ENCODE measurements at places on chromosomes 5 and 9.

DNA sequence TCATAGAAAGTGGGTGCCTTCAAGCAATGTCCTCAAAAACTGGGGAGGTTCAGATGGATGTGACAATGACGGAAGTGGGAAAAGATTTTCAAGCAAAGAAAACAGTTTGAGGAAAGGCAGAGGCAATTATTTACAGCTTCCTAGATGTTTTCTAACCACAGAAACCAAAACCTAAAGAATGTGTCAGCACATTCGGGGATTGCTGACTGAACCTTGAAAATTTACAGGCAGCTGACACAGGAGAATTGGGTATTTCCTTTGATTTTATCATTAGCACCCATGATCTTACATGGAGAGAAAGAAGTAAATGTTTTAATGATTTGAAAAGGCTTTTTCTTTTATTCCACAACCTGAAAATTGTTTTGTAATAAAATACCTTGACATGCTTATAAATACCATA, 369.0 kb downstream of the ACTL7B start:
- no peak for DNase-seq

GRCh38 chr5:132746954-132747615, at the start of gene CCNI2:
Gene CCNI2, plus strand, starts transcription at chr5:132747426. Its CDS starts 70 bp downstream, at chr5:132747496.
- DNase-seq = no peak

- no peak for DNase-seq
These were observed 69.3 kb downstream of the DTWD2 start for GRCh38 chr5:118919016-118919415.

GRCh38 chr5:35031276-35031675, 16.5 kb downstream of the AGXT2 start:
- DNase-seq = peak; percentile 31

DNA sequence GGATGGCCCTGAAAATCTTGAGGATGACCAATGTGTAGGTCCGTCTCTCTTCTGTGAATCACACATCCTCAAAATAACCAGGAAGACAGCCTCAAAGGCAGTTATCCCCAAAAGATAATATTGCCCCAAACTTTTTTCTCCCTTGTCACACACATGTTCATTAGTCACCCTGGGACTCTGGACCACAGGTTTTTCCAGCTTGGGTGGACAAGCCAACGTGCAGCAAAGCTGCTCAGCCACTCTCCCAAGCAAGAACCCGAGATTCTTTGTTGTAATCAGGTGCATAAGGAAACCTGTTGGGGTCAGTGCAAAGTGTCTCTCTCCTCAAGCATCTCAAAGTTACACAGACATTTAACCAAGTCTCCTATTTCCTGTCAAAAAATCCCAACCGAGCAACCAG, 196.6 kb downstream of the GNA14 start:
- no peak for DNase-seq

GRCh38 chr5:125117566-125117965, 371.1 kb upstream of the ZNF608 start:
- DNase-seq = no peak

DNA sequence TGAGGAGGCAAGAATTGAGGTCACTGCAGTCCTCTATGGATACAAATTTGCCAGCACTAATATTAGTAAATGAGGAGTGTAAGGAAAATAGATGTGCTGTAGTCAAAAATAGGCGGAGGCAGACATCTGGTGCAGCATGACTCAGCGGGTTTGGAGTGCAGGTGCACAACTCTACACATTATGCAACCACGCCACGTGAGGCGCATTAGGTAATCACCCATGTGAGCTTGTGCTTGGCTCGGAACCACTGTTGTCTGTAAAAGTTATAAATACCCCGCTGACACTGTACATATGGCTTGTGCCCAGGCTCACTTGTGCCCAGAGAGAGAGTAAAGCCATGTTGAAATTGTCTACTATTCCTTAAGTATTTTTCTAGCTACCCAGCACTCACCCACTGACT, 623.5 kb upstream of the NUDT12 start:
- no peak for DNase-seq

DNA sequence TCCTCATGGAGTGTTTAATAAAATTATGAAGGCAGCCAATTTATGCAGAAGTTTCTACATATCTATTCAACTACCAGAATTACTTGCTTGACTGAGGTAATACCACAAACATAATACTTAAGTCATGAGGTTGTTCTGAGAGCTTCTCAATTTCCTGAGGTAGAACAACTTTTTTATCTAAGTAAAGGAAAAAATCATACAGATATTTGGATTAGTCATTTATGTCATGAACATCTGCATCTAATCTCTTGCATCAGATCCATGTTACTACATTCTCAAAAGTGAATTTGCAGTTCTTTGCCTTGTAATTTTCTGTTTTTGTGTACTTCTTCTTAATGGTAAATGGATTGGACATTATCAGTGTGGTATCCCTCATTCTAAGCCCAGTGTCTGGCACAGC, 60.4 kb upstream of the RGMB start:
- DNase-seq = peak; percentile 50

DNA sequence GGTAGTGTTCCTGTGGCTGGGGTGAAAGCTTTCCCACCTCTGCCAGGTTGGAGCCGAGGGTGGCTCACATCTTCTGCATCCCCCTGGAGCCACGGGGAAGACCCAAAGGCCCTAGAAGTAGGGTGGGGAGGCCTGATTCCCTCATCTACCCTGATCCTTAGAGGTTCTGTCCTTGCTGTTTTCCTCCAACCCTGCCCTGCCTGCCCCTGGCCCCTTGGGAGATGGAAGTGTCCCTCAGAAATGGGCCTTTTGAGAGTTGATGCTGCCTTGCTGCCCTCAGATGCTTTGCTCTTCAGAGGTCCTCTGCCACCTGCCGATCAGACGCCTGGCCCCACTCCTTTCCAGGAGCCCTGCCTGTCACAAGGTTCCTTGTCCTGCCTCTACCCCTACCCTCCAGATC, 6.3 kb downstream of the CCL19 start:
- no peak for DNase-seq

GRCh38 chr9:93288891-93289883, 105.2 kb downstream of the WNK2 start:
- peak; percentile 23 for DNase-seq

- DNase-seq = no peak
These were observed 69.2 kb downstream of the PDZD2 start for GRCh38 chr5:31708089-31708488.

DNA sequence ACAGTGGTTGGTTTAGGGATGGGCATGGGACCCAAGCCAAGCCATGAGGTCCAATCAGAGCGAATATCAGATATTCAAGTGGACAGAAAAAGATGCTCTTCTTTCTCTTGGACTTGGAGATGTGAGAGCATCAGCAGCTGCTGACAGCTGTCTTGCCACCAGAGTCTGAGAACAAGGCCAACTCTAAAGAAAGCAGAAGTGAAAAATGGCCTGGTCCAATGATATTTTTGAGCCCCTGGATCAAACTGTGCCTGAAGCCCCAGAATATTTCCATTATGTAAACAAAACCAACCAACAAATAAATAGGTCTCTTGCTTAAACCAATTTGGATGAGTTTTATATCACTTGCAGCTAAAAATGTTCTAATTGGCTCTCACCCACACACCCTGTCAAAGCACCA, 30.7 kb upstream of the JADE2 start:
- no peak for DNase-seq

- no peak for DNase-seq
These were observed 152.2 kb upstream of the HMHB1 start for GRCh38 chr5:143659599-143660238.

GRCh38 chr5:159273923-159274322, 10.8 kb downstream of the UBLCP1 start:
- no peak for DNase-seq

DNA sequence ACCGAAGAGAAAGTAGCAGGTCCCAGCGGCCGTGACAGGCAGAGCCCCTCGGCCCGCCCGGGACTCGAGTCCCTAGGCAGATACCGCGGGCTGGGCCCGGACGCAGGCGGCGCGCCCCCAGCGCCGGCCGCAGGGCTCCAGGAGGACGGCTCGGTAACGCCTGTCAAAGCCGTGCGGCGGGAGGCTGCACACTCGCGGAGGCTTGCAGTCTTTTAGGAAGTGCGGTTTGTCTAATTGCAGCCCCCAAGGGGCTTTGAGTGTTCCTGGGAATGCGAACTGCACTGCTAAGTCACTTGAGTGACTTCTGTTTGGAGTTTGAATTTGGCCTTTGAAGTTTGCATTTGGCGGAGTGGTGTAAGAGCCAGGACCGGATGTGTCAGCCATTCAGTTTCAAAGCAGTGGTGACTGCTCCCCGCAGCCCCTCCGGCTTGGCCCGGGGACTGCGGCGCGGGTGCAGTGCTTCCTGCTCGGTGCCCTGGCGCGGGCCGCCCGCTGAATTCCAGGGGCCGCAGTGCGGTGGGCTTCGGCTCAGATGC, 1.3 kb downstream of the MAP3K1 start:
- peak; percentile 49 for DNase-seq

DNA sequence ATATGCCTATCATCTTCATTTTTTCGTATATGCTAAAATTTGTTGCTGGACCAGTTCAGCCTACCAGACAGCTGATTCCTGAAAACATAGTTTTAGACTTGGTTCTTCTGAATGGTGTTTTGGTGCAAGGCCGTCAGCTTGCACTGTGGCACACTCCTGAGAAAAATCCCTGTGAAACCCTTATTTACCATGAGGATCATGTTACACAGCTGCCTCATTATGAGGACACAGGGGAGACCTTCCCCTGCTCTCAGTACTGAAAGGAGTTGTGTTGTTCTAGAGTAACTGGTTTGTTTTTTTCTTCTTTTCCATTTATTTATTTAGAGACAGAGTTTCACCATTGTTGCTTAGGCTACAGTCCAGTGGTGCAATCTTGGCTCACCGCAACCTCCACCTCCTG, 37.6 kb downstream of the MAST4 start:
- no peak for DNase-seq

DNA sequence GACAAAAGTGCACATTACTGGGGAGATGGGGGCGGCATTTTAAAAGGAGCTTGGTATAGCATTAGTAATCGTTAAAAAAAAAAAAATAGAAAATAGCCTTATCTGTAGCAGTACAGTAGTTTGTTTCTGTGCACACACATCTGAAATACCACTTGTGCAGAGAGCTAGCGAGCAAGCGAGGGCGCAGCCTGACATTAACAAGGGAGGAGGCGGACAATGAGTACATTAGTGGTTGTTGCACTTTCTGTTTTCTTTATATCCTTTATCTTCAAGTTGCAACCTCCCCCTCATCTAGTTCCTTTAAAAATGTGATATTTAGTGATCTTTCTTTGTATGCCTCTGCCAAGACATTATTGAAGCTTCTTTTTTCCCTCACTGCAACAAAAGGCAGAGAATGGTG, 880 bp upstream of the PTPDC1 start:
- DNase-seq = peak; percentile 74

DNA sequence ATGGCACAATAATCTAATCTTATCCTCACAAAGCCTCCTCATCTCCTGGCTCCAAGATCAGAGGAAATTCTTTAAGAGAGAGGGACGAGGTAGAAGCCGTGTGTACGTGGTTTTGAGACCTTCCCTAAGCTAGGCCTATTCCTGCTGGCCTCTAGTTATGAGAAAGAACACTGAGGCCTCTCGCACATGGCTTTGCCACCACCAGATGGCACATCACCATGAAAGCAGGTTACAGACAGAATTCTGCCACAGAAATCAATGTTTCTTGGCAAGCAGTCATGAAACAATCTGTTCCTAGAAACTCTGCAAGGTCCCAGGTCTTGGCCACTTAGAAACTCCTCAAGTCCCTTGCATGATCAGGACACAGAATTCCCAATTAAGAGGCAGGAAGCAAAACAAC, 268.2 kb upstream of the TAS2R1 start:
- DNase-seq = peak; percentile 72

GRCh38 chr5:150710165-150710564, 9.3 kb upstream of the RBM22 start:
- peak; percentile 39 for DNase-seq

DNA sequence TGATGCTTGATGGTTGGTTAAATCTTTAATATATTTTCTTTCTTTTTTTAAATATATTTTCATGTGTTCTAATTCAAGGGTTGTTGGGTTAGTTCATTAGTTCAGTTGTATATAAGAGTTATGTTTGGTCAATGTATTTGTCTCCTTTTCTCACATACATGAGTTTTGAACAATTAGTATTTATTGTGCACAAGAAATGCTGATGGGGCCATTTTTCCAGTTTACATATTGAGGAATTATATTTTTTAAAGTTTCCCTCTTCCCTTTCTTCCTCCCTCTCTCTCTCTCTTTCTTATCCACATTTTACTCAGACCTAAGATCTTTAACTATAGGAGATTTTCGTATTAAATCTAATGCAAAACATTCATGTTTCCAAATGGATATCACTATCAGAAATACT, 74.0 kb downstream of the LNPEP start:
- DNase-seq = no peak

DNA sequence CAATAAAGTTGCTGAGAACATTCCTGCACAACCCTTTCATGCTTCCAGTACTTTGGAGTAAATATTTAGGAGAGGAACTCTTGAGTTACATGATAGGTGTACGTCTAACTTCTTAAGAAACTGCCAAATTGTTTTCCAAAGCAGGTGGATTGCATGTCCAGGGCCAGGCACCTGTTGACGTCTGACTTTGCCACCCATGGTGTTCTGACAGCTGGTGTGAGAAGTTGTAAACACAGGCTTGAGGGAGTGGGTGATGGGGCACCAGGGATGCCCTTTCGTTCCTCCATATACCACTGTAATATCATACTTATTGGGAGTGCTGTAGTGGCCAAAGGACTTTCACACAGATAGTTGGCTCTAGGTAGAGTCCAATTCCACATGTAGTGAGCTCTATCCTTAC, 352.1 kb downstream of the GADD45G start:
- DNase-seq = no peak

- DNase-seq = no peak
These were observed 216.0 kb downstream of the GABRG2 start for GRCh38 chr5:162283609-162284008.

DNA sequence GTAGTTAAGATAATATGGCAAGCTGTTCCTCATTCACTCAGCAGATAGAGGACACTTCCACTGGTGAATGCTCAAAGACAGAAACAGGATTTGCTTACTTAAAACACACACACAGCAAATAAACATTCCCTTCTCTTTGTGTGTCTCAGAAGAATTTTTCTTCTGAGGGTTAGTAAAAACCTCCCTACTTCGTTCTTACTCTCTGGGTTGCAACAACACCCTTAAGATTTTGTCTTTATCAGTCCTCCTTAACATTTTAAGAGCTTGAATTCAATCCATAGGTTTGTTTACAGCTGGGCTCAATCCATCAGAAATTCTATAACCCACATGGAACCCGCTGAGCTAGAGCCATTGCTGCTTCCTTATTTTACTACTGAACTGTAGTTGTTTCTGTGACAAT, 237.4 kb upstream of the PIK3R1 start:
- no peak for DNase-seq

DNA sequence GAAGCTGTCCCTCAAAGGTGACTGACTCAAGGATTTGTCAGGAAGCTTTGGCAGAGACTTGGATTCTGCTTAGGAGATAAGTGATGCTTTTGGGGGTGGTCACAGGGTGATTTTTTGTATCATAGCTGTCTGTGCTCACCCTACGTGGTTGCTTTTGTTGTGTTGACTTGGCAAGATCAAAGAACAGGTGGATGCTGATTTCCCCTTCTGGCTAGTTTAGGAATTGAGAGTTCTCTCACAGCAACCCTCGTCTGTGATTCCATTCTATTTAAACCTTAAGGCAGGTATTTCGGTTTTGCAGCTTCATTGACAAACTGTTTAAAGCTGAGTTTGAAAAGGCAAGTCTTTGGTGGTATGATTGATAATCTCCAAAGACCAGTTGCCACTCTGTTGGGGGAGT, 27.2 kb downstream of the ARHGAP26 start:
- DNase-seq = no peak

GRCh38 chr5:178461004-178461730, 129.0 kb downstream of the COL23A1 start:
- DNase-seq = peak; percentile 8

All from fibroblast of pulmonary artery (primary cell).